ENCODE measurements at places on chromosomes 11 and 22.

DNA sequence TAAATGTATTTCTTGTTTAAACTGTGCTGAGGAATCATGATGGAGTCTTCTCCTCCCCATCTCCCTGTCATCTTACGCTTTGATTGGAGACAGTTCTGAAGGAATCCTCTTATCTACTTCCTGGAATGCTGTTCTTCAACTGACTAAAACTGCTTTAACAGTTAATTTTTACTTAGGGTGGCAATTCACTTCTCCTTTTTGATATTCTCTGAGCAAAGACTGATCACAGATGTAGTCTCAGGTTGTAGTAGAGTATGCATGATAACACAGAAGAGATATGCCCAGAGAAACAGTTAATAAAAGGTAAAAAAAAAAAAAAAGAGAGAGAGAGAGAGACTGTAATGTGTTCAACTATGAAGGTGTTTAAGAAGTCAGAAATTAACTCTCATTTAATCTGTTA, 1.4 kb upstream of the CASP5 start:
- DNase-seq: no peak

- no peak for DNase-seq
These were observed 1408.4 kb upstream of the TENM4 start for GRCh38 chr11:80849253-80849652.

- no peak for DNase-seq
These were observed 39.2 kb downstream of the ARFGAP2 start for GRCh38 chr11:47137476-47137875.

DNA sequence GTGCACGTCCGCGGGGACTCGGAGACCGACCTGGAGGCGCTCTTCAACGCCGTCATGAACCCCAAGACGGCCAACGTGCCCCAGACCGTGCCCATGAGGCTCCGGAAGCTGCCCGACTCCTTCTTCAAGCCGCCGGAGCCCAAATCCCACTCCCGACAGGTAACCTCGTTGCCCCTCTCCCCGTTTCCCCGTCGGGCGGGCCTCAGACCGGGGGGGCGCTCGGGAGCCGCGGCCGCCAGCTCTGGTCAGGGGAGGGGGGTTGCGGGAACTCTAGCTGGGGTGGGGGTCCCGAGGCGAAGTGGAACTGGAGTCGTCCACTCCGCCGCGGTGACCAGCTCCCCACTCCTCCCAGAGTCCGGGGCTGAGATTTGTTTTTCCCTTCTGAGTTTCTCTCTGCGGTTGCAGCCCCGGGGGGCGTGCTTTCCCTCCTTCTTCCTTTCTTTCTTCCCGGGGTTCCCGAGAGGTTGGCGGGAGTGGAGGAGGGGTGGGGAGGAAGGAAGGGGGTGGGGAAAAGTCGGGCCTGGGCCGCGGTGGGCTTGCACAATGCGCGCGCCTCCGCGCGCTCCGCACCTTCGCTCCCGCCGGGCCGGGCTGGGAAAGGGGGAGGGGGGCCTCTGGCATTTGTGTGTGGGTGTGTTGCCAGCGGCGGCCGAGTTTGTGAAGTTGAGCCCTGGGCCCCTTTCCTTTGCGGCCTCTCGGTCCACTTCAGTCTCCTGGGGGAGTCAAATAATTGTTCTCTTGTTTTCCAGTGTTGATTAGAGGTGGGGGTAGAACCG, 952 bp downstream of the YAP1 start:
- DNase-seq: peak; percentile 20

- no peak for DNase-seq
These were observed 74.1 kb upstream of the SHANK2 start for GRCh38 chr11:71326328-71326940.

DNA sequence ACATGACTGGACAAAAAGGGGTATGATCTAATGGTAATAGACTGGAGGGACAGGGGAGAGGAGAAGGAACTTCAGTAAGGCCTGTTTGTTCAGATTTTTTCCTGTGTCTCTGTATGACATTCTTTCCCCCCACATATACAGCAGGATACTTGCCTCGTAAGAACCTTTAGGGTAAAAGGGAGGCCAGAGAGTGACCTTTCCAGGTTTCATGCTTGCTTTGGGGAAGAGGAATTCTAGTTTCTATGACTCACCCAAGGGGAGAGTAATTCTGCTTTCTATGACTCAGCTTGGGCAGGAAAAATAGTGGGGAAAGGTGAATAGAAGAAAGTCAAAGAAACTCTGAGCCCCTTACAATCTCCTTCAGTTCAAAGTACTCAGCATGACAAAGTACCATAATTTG, 457.0 kb downstream of the DLG2 start:
- no peak for DNase-seq

GRCh38 chr11:88036701-88037100, 138.5 kb downstream of the RAB38 start:
- DNase-seq: no peak

DNA sequence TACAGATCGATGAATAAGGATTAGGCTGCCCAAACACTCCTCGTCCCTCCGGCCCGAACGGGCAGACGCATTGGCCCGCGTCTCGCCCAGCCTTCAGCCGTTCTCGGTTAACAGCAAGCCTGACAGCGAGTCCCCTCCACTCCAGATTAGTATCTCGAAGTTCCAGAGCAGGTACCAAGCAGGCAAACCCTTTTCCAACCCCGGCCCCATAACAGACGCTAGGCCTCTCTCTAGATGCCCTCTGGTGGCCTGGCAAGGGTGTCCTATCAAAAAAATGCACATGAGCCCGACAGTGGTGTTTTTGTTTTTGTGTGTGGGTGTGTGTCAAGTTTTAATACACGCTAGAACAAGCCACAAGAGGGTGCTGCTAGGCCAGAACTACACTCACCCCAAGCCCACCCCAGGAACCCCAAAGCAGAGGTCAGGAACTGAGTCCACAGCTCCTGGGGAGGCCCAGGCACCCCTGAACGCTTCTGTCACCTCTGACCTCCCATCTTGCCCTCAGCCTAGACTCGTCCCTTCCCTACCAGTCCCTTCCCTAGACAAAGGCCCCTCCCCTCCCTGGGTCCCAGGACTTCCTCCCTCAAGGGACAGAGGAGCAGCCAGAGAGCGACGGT, 658 bp upstream of the ARFGAP2 start:
- peak; percentile 75 for DNase-seq

DNA sequence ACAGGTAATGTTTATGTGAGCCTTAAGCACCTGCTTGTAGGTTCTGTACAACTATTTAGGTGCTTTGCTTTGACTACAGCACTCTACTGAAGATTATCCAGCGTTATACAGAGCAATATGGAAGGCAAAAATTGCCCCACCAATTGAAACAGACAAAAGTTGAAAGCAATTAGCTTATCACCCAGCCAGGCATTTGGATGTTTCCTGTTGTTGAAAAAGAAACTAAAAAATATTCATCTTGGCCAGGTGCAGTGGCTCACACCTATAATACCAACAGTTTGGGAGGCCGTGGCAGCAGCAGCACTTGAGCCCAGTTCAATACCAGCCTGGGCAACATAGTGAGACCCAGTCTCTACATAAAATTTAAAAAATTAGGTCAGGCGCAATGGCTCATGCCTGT, 18.5 kb downstream of the ATL3 start:
- no peak for DNase-seq

DNA sequence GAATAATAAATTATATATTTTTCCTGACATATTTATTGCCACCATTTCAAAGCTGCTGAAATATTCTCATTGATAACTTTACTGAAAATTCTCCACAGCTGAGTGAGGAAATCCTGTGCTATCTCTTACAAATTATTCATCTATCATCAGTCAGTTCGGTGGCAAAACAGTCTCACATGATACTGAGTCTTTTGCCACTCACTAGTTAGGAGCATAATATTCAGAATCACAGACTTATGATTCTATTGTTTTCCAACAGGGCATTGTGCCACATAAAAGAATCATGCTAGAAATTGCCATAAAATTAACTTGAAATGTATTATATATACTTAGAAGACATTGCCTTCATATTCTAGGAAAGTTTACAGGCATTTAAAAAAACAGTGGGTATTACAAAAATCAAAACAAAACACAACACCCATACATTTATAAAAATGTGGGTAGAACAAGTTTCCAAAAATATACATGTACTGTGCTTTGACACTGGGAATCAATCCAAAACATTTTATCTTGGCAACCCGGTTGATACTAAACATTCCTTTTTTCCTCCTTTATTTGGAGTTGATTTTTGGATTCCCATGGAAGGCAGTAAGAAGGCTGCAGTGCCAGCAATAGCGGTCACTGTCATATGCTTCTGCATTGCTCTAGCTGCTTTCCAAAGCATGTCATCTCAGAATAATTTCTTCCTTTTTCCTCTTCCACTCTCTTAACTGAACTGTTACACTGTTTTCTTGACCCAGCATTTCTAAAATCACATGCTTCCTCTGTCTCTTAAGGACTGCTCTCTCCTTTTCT, 42.5 kb downstream of the ATG16L2 start:
- no peak for DNase-seq

GRCh38 chr22:17921871-17922821, 102.2 kb downstream of the MICAL3 start:
- no peak for DNase-seq

GRCh38 chr22:19710769-19711106, 3.6 kb upstream of the SEPTIN5 start:
- DNase-seq: no peak

- no peak for DNase-seq
These were observed 40.0 kb upstream of the CLTCL1 start for GRCh38 chr22:19331474-19331873.

- DNase-seq: no peak
These were observed 367.6 kb upstream of the DDI1 start for GRCh38 chr11:103668859-103669258.

DNA sequence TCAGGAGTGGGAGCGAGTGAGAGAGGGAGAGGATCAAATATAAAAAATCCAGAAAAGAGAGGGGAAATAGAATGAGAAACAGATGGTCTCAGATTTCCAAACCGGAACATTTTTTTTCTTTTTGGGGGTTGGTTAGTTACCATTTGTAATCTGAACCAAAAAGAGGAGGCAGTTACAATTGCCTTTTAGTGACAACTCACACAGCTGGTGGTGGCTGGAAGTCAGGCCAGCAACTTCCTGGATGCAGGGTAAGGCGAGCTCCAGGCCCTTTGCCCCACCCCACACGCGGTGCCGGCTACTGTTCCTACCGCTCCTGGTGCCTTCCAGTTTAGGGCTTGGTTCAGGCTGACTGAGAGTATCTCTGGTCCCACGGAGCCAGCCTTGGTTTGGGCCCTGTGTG, 21.0 kb upstream of the UBASH3B start:
- no peak for DNase-seq

DNA sequence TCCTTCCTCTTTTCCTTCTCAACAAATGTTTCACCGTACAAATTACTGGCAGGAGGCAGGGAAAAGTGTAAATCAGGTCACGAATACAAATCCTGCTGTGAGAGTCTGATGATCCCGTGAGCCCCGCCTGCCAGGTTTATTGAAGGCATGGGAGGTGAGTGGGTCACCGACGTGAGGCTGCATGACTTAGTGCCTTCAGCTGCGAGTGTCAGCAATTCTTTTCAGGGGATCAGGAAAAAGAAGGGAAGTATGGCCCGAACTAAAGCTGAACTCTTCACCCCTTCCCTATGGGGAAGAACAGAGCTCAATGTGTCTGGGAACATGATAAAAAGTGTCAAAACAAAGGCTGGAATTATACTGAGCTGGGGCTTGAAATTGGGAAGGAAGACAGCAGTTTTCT, 166.2 kb downstream of the OPCML start:
- no peak for DNase-seq

GRCh38 chr11:131999084-131999483, 628.7 kb downstream of the NTM start:
- no peak for DNase-seq

DNA sequence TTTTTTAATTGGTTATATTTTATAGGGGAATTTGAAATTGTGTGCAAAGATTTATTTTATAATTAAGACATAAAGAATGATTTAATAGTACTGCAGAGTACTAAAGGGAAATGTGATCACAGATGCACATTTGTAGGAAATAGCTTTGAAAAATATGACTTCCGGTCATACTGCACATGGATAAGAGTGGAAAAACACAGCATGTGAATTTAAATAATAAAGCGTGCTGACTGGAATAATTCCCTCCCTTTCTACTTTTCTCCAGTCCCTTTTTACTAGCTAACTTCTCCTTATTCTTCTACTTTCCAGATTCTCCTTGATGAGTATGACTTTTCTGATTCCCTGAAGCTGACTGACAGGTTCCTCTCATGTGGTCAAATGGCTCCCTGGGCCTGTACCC, 238.4 kb upstream of the CTSC start:
- DNase-seq: no peak

- no peak for DNase-seq
These were observed 45.9 kb upstream of the PPP6R3 start for GRCh38 chr11:68414496-68415221.

DNA sequence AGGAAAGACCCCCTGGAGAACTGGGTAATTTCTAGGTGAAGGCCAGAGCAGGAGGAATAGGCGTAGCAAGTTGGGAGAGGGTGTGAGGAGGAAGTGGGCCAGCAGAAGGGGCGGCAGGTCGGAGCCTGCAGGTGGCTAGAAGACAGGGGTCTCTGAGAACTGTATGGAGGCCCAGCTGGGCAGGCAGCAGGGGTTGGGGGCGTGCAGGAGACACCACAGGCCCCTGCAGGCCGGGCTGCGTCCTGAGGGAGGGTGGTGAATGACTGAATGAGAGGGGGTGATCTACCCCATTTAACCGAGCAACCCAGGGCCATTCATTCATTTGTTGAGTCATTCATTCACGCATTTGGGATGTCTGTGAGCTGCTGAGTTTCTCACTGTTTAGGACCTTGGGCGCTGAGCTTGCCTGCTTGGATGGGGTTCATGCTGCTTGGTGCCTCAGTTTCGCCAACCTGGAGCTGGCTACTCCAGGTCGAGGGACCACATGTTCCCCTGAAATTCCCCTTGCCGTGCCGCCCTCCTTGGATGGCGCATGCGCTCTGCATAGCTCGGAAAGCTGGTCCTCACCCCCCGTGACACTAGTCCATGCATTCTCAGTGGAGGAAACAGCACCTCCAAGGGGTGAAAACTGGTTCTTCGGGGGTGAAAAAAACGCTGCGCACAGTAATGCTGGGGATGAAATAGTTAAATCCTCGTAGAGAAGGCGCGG, 15.6 kb downstream of the MPPED1 start:
- DNase-seq: no peak

- DNase-seq: no peak
These were observed 510.2 kb downstream of the METTL15 start for GRCh38 chr11:28618416-28618815.

GRCh38 chr11:64742087-64742888, 1.7 kb downstream of the RASGRP2 start:
- DNase-seq: peak; percentile 50

- no peak for DNase-seq
These were observed 877.0 kb downstream of the OPCML start for GRCh38 chr11:132655187-132655855.

- no peak for DNase-seq
These were observed 42.4 kb downstream of the LIF start for GRCh38 chr22:30204015-30204741.
